ENCODE measurements at places on chromosomes 1 and 21.

DNA sequence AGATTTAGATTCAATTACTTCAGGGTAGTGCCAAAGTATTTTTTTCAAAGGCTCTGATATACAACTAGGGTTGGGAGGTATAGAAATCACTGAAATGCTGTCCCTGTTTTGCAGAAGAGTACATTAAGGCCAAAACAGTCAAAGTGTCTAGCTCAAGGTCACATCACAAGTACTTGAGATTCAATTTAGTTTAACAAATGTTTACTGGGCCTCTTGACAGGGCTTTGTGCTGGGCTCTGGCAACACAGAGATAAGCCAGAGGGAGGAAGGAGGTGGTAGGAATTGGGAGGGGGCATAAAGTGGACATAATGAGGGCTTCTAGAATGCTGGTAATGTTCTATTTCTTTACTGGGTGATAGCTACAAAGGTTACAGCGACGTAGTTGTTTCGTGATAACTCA, 2.3 kb upstream of the SLC9A1 start:
- DNase-seq = no peak

- DNase-seq = no peak
Observed at GRCh38 chr1:2106659-2107405, 56.6 kb downstream of the PRKCZ start.

- DNase-seq = peak; percentile 52
Observed at GRCh38 chr1:187203257-187203656, 374.5 kb downstream of the PLA2G4A start.

- DNase-seq = no peak
Observed at GRCh38 chr1:162596514-162597170, 35.1 kb downstream of the UAP1 start.

- DNase-seq = peak; percentile 31
Observed at GRCh38 chr1:241606544-241606943, 33.6 kb downstream of the CHML start.

DNA sequence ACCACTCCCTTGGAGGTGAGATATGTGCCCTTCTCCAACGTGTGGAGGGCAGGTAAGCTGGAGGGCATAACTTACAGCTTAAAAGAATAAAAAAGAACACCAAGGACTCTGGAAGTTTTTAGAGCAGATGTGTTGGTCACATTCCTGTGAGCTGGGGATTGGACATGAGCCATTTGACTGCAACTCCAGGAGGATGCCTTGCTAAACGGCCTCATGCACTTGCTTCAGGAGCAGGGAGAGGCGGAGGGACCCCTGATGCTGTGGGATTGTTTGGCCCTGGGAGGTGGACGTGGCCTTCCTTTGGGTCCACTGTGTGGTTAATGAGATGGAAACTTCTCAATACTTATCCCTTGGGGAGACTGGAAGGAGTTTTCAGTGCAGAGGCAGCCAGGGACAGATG, 185.6 kb downstream of the RHOU start:
- DNase-seq = no peak

DNA sequence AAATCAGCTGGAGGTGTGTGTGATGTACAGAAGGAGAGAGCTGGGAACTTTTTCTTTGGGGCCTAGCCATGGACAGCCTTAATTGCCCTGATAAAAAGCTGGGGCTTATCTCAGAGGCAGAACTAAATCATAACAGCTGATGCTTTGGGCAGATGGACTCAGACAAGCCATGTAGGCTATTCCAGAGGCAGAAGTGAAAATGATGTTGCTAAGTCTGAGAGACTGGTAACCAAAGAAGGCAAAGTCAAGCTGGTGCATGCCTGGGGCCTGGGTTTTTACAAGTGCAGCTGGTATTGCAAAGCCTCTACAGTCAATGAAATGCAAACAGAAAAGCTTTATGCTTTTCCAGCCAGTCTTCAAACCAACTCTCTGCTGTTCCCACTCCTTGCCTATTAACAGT, 39.0 kb upstream of the LMX1A start:
- DNase-seq = no peak

DNA sequence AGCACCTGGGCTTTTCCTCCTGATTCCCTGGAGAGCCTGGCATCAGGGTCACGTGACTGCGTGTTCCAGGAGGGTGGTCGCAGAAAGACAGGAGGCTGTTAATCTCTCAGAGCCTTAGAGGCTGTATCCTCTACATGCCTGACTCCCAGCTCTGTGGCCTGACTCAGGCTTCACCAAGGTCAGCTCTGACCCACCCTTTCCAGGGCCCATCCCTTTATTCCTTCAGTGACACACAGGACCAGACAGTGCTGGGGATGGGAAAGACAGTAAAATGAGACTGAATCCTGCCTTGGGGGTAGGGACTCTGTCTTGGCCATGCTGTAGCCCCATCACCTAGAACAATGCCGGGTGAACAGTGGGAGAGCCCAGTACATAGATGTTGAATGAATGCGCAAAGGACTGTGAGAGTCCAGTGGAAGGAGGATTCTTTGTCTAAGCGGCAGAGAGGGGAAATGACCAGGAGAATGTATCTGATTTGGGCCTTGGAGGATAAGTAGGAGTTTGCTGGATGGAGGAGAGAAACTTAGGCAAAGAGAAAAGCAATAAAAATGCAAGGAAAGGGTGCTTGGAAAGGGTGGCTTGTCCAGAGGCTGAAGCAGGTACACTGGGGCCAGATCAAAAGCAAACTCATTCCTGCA, 33.0 kb downstream of the EPHX1 start:
- no peak for DNase-seq

GRCh38 chr21:42198929-42199867, 19.7 kb upstream of the ABCG1 start:
- peak; percentile 56 for DNase-seq

All from EH (cell line).